Sigmoid colon (tissue), 7 donors: ENCODE measurements at places on chromosomes 11 and 22. TPM values are rescaled to one million over a fixed set of nuclear protein-coding genes. Genes with fewer than 3 reads are reported as not detected.
A peak's percentile ranks its signal among the peaks of the same experiment; 100 is the strongest.

The MISFA gene
- not detected for total RNA-seq

The PLCB3 gene
- total RNA-seq, result 12.8 TPM

The LDHAL6A gene
- total RNA-seq, result not detected

The OR4B1 gene
- not detected for total RNA-seq

The C11orf52 gene
- total RNA-seq, result 3.9 TPM

The PRG3 gene
- not detected for total RNA-seq

DNA sequence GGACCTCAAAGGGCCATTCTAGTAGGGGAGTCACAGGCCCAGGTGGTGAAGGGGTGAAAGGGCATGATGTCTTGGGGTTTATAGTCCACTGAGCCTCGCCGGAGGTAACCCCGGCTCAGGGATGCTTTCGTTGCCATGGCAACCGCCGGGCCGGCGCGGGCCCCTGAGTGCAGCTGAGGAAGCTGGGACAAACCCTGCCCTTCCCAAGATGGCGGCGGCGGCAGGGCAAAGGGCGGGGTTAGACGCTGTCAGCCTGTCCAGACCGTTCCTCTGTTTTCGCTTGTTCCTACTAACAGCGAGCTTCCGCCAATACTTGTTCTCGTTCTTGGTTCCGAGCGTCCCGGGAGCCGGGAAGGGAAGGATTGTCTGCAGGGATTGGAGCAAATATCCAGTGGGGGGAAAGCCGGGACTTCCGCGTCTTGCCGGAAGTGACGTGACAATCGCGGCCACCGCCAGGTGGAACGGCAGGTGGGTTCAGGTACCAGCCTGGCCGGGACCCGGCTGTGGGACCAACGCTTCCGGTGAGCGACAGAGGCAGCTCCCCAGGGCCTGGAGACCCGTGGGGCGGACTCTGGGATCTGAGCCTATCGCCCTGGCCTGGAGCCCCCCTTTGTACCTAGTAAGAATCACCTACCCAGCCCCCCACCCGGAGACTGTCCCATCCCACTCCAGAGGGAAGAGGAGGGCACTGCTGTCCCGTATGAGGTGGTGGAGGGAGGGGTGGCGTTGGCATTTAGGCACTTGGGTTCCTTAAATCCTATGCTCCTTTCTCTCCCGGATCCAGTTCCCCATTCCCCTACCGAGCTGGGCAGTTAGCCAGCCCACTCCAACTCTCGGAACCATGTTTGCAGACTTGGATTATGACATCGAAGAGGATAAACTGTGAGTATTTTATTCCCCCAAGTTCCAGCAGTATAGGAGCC is at the start of gene PICK1:
Gene PICK1 (plus strand): TSS at position 436 of the 923 bp plus-strand sequence. CDS start 406 bp downstream, at position 842.
- DNase-seq, result peak; percentile 96

- DNase-seq, result no peak
These were observed 37.3 kb downstream of the C11orf58 start for GRCh38 chr11:16775614-16776283.

DNA sequence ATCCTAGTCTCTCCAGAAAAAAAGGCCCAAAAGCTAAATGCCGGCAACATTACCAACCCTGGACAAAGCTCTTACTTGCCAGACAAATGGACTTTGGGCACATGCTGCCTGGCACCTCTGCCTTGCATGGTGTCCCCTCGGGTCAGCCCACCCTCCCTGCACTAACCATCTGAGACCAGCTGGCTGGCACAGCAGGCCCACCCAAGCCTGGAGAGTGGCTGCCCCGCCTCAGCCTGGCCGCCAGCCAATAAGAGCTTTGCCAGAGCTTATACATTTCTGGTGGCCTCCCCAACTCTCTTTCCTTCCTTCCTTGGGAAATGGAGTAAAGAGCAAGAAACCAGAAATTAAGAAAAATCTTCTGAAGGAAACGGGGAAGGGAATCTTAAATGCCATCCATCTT is 24.5 kb downstream of the MCHR1 start:
- DNase-seq, result no peak

- DNase-seq, result no peak
These were observed 7.3 kb upstream of the TSSC4 start for GRCh38 chr11:2393111-2393868.

GRCh38 chr11:126032375-126032774 is 30.3 kb downstream of the CDON start:
- DNase-seq, result no peak

DNA sequence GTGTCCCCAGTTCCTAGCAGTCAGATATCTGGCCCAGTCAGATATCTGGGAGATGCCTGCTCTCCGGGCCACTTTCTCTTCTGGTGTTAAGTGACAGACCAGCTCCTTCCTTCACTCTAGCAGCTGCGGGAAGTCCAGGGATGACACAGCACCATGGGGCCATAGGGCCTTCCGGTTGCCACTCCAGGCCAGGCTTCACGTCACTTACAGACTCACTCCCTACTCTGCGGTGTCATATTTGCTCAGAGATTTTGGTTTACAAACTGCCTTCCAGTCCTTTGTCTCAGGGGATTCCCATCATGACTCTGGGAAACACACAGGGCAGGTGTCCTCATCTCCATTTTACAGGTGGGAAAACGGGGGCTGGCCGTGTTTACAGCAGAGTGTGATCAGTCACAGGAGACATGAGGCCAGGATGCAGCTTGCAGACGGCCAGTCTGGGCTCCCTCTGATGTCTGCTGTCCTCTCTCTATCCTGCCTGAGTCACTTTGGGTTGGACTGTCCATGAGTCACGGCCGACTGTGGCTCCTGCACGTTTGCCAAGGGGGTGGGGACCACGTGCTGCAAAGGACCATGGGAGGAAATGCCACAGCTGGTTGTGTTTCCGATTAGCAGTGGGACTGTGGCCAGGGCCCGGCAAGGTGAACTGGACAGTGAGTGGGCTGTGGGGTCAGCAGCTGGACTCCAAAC is 8.2 kb upstream of the TBC1D22A start:
- DNase-seq, result peak; percentile 96

DNA sequence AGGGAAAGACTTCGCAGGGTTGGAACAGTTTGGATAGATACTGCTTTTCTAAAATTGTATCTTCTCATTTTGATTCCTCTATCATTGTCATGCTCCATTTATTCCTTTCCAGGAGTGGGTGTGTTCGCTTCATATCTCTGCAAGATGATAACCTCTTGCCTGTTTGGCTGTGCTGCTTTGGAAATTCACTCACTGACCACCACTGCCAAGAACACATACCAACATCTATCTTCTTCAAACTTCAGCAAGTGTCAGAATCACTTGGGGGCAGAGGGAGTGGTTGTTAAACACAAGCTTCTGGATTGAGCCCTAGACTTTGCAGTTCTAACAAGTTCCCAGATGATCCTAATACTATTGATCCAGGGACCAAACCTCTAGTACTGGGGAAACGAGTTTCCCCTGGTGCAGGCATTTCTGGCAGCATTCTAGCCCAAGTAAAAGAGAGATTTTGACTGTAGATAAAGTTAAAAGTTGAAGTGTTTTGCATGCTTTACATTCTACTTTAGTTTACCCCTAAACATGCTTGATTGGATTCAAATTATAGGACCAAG is 11.5 kb upstream of the DKK3 start:
- DNase-seq, result no peak

DNA sequence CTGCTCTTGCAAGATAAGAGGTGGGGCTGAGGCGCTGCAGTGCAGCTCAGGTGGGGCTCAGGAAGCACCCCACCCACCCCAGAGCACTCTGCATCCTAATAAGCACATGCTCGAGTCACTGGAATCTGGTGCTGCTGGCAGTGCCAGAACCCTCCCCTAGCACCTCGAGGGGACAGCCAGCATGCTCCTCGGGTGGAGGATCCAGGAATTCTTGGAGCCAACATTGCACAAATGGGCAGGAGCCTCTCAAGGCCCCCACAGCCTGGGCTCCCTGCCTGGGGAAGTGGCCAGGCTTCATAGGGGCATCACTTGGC is 27.5 kb upstream of the CABP7 start:
- no peak for DNase-seq

DNA sequence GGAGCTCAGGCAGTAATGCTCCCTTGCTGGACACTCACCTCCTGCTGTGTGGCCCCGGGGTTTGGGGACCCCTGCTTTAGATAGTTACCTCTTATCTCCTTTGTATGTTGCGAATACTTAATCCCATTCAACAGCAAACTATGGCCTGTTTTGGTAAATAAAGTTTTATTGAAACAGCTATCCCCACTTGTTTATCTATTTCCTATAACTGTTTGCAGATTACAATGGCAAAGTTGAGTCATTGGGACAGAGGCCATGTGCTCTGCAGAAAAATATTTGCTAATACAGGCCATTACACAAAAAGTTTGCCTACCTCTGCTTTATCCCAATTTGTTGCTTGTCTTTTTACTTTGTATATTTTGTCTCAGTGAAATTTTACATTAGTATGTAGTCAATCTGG is 68.4 kb downstream of the CACNA1I start:
- DNase-seq, result no peak

- no peak for DNase-seq
These were observed 4.5 kb downstream of the PPP2R5B start for GRCh38 chr11:64928957-64929356.

DNA sequence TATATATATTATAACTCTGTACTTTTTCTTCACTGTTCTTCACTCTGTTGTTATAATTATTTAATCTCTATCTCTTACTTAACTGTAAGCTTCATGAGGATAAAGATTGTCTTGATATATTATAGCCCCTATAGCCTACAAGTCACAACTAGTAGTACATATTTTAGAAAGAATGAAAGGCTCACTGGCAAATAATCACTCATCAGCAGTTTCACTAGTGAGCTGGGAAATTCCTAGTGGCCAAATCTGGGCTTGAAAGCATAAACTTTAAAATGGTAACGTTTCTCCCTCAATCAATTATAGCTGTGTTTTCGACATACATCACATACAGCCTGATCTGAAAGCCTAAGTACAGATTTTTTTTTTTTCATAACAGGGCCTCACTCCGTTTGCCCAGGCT is 42.5 kb downstream of the CTSC start:
- no peak for DNase-seq

DNA sequence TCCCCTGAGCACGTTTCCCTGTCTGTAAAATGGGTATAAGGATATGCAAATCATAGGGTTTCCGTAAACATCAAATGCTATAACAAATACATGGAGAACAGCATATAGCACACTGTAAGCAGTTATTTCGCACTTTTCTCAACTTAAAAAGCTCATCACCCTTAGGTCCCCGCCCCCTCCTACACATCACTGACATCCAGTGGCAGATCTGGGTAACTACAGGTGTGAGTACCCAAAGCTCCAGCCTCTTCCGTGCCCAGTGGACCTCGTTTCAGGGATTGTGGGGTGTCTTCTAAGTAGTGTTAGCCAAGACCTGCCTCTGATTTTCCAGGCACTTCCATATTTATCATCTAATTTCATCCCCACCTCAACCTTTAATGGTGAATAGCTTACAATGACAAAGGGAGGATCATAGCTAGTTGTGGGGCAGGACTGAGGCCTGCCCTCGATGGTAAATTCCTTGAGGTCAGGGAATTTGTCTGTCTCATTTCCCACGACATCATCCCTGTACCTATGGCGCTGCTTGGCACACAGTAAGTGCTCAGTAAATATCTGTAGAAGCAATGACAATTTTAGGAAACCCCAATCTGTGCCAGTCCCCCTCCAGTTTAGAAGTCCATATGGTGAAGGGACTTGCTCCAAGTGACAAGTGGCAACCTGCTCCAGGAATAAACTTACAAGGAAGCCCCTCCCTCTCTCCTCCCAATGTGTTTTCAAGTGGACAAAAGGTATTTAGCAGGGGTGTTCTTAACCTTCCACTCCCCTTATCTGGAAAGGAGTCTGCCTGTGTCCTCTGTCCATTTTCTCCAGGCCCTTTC is 340.5 kb downstream of the TENM4 start:
- no peak for DNase-seq

- no peak for DNase-seq
These were observed 65.0 kb upstream of the POU2AF1 start for GRCh38 chr11:111444040-111444439.

GRCh38 chr11:69804769-69805508 is 14.3 kb downstream of the FGF3 start:
- DNase-seq, result no peak

- no peak for DNase-seq
These were observed 120.0 kb upstream of the BDNF start for GRCh38 chr11:27820249-27820648.

DNA sequence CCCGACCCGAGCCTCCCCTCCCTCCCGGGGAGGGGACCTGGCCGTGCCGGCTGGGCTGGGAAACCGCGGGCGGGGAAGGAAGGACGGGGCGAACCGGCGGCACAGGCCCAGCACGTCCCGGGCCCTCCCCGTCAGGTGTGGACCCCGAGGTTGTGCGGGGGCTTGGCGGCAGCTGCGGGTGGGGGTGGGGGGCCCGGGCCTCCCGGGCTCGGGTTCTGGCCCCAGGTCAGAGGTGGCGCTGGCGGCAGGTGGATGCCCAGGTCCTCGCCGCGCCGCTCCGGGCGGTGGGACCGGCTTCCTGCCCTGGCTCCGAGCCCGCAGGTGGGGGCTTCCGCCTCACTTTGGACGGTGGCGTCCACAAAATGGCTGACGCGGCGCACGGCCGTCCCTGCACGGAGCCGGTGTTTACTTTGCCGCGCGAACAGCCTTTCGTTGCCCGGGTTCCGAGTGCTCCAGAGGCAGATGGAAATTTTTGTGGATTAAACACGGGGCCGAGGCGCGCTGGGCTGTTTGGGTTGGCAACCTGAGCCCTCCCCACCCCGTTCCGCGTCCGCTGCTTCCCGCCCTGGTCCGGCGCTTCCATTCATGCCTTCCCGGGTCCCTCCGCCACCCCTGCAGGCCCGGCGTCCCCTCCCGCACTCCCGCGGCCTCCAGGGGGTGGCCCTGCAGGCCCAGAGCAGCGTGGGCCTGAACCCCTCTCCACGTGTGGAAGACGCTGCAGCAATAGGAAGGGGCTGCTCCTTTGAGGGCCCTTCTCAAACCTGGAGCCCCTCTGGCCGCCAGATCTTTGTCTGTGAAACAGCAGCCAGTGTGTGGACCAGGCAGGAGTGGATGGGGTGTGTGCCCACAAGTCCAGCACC is 92.0 kb upstream of the KCNQ1OT1 start:
- DNase-seq, result peak; percentile 62

- DNase-seq, result no peak
These were observed 99.8 kb upstream of the OLFML1 start for GRCh38 chr11:7385532-7385931.

DNA sequence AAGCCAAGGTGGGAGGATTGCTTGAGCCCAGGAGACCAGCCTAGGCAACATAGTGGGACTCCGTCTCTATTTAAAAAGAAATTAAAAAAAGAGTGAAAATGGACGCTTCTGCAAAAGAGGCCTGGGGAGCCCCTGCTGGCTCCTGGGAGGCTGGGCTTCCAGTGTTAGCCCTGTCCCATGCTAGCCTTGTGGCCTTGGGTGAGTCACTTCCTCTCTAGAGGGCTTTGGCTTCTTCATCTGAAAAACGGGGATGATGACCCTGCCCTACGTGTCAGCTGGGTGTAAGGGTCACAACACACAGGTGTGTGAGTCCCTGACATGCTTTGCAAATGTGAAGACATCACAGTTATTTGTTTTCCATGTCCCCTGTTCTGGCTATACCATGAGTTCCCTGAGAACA is 32.8 kb downstream of the FAM227A start:
- no peak for DNase-seq

DNA sequence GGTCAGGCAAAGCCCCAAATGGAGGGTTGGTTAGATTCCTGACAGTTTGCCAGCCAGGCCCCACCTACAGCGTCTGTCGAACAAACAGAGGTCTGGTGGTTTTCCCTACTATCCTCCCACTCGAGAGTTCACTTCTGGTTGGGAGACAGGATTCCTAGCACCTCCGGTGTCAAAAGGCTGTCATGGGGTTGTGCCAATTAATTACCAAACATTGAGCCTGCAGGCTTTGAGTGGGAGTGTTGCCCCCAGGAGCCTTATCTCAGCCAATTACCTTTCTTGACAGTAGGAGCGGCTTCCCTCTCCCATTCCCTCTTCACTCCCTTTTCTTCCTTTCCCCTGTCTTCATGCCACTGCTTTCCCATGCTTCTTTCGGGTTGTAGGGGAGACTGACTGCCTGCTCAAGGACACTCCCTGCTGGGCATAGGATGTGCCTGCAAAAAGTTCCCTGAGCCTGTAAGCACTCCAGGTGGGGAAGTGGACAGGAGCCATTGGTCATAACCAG is 4.7 kb upstream of the TTC36 start:
- no peak for DNase-seq
